ENCODE measurements at places on chromosomes 4 and X.

DNA sequence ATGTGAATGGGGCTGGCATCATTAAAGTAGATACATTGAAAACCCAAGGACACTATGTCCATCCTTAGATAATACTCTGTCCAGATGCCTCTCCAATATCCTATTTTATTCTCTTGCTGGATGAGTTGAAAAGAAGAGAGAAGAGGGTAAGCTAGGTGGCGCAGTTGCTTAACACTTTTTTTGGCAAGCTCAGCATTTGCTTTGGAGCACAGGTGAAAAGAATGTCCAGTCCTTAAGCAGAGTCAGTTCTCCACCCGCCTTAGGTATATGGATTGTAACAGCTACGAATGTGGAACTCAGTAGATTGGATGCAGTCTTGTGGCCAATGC lies 208.4 kb downstream of the NWD2 start:
- DNase-seq = peak; percentile 84

- DNase-seq = no peak
These were observed 95.9 kb upstream of the C1QTNF7 start for GRCh38 chr4:15331930-15332329.

- peak; percentile 62 for DNase-seq
These were observed 343.7 kb downstream of the ARAP2 start for GRCh38 chr4:35900286-35901243.

DNA sequence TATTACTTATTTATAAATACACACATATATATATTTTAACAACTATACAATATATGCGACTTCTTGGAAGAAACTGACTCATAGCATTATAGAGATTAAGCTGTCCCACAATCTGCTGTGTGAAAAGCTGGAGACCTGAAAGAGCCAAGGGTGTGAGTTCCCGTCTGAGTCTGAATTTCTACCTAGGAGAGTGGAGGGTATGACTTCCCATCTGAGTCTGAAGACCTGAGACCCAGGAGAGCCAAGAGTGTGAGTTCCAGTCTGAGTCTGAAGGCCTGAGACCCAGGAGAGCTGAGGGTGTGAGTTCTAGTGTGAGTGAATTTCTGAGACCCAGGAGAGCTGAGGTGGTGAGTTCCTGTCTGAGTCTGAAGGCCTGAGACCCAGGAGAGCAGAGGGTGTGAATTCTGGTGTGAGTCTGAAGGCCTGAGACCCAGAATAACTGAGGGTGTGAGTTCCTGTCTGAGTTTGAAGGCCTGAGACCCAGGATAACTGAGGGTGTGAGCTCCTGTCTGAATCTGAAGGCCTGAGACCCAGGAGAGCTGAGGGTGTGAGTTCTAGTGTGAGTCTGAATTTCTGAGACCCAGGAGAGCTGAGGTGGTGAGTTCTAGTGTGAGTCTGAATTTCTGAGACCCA lies 8.9 kb upstream of the P2RY8 start:
- no peak for DNase-seq

DNA sequence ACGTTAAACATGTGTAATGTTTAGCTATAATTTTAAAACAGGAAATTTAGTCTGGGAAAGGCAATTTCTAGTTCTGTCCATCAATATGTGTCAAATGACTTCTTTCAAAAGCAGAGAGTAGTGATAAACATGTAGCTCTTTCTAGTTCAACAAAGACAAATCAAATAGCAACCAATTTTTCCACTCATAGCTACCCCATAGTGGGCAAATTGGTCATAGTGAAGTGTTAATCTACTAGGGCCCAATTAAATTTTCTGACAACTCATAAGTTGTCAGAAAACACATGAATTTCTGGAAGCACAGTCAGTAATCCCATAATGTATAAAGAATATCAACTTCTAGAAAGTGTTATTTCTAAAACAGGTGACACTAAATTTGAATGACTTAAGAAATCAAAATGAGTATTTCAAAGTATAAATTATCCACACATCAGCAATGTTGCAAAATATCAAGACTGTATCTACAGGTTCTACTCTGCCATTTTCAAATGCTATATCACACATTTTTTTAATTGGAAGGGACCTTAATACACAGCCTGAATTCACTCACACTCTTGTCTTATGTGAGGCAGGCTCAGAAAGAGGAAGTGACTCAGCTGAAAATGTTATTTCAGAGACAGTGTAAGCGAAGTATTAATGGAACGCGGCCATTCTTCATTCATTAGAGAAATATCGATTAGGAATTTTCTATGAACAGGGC lies 7.7 kb downstream of the OCIAD2 start:
- DNase-seq = peak; percentile 92

- DNase-seq = peak; percentile 40
These were observed 1.6 kb upstream of the AP1S2 start for GRCh38 chrX:15856222-15856587.

GRCh38 chrX:84737471-84737871 lies 235.2 kb upstream of the HDX start:
- DNase-seq = no peak

- peak; percentile 52 for DNase-seq
These were observed 62.3 kb downstream of the RTL9 start for GRCh38 chrX:110420771-110421499.

DNA sequence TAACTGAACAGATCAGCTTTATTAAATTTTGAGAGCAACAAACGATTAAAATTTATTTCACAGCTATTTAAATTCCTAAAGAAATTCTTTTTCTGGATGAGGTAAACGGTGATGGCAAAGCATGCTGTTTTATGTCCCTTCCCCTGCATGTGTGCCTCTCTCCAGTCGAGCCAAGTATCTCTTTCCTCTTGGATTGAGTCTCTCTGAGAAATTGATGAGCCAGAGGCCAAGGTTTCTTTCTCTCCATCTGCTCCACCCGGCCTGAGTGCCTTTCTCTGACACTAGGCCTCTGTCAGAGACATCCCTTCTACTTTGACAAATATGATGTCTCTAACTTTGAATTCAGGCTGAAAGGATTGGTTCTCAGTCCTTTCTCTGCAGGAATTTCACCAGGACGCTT lies 42.6 kb upstream of the PARM1 start:
- DNase-seq = no peak

DNA sequence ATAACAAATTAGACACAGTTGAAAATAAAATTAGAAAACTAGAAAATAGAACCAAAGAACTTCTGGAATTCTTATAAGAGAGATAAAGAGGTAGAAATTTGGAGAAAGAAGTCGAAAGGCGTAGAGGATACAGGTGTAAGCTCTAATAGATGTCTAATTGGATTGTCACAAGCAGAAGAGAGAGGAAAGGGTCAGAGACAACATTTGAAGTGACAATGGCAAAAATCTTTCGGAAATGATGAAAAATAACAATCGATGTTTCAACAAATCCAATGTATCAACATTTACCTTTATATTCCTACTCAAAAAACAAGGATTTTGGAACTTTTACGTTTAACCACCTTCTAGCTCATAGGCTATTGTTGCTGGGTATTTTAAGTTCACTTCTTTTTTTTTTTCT lies 3.8 kb downstream of the CXCL8 start:
- no peak for DNase-seq

DNA sequence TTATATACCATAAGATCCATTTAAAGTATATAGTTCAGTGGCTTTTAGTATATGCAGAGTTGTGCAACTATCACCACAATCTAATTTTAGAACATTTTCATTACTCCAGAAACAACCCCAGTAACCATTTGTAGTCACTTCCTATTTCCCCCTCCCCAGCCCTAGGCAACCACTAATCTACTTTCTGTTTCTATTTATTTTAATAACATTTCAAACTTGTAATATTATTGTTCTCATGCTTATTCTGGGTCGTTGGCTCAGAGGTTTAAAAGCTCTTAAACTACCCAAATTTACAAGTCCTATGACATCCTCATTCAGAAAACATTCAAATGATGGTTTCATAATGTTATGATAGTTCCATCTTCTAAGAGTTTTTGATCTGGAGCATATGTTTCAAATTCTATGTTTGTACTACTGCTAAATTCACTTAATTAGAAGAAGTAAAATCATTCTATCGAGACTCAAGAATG lies 18.4 kb downstream of the XIAP start:
- peak; percentile 62 for DNase-seq

DNA sequence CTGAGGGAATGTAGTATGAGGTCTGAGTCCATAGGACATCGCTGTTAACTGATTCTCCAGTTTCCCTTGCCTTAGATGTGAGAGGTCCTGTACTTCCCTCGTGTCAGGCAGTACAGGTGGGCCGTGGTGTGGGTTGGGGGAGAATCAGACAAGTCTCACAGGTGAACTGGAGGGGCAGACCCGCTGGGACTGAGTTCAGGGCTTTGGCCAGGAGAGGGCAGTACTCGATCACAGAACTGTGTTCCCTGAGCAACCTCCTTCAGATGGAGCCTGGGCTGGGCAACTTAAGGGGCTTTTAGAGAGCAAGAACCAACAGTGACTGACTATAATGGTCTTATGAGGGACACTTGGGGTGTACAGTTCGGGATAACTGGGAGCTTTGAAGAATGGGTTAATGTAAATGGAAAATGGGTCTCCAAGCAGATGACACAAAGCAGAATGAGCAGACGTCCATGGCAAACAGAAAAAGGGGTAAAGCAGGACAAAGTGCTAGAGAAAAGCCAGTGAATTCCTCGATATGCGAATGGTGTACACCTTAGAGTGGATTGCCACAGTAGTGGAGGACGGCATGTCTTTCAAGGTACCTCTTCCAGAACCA lies 83.6 kb downstream of the CCNG2 start:
- DNase-seq = peak; percentile 82

GRCh38 chr4:68349279-68349648 lies 626 bp downstream of the YTHDC1 start:
- DNase-seq = peak; percentile 59

DNA sequence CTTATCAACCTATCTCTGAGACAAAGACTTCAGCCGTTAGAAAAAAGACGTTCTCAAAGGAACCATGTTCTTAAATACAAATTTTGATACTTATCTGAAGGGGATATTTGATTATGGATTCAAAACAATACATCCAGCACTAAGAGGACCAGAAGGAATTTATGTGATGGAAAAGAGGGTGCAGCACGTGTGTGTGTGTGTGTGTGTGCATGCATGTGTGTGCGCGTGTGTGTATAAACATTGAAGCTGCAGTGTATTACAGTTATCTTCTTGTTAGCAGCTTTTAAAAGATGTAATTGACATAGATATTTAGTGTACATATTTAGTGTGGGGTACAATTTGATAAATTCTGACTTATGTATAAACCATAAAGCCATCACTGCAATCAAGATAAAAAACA lies 44.9 kb downstream of the ANK2 start:
- no peak for DNase-seq

GRCh38 chrX:135170877-135171519 lies at the start of gene CT55:
CT55 (minus strand) TSS chrX:135171398; CDS start chrX:135171171, 227 bp downstream.
- no peak for DNase-seq

DNA sequence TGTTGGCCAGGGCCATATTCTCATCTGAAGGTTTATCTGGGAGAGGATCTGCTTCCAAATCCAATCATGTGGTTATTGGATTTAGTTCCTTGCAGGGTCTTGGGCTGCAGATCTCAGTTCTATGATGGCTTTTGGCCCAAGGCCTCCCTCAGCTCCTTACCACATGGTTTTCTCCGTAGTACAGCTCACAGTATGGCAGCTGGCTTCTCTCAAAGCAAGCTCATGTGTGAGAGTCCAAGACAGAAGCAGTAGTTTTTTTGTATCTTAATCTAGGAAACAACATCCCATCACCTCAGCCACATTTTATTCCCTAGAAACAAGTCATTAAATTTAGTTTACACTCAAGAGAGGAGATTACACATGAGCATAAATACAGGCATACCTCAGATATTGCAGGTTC lies 24.5 kb downstream of the MND1 start:
- DNase-seq = no peak

DNA sequence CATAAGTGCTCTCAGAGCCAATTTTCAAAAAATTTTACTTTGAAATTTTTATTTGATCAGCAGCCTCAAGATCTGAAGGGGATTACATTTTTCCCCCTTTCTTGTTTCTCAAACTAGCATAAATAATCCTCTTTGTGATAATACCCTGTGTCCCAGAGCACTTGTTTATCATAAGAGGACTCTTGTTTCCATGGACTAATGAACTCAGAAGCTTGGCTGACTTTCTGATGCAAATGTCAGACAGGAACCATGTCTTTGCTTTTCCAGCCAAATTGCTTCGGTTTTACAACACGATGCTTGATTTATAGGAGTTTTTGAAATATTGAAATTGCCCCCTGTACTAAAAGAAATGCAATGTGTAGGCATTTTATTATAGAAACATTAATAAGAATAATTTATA lies 859.3 kb upstream of the LCORL start:
- DNase-seq = no peak

DNA sequence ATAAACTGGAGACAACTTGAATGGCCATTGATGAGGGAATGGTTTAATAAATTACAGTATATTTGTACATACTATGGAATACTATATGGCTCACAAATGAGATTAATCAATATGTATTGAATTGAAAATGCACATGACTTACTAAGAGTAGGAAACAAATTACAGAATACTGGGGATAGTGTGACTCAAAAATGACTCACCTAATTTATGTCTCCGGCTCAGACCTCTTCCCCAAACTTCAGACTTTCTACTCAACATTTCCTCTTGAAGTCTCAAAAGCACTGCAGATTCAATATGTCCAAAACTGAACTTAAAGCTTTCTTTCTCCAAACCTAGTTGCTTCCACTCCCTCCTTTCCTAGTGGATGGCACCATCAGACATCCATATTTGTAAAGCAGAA lies 28.8 kb upstream of the GRIA3 start:
- no peak for DNase-seq

DNA sequence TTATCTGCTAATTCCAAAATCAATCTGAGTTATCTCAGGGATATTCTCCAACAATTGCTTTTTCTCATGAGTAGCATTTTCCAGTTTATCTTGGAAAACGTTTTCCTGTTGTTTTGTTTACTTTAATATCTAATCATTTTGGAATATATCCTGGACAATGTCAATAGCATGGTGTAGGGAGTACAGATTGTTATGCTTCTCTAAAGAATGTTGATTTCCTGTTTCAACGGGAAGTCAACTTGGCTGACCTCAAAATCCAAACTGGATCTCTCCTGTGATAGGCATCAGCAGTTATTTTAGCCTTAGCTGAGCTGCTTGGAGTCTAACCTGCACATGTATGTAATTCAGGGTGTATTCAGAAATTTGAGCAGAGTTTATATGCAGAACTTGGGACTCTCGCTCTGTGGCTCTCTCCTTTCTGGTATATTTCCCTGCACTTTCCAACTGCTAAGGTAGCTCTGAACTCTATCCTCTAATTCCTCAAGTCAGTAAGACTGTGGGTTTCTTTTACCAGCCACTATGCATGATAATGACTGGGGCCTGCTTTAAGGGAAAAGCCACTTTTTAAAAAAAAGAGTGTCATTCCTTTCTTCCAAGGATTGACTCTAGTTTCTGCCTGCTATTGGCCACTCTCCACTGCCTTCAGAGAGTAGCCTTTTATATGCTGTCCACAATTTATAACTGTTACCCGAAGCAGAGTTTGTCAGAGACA lies 7.7 kb downstream of the PRSS48 start:
- DNase-seq = no peak

- no peak for DNase-seq
These were observed 38.5 kb downstream of the TMEM156 start for GRCh38 chr4:38993683-38994082.

DNA sequence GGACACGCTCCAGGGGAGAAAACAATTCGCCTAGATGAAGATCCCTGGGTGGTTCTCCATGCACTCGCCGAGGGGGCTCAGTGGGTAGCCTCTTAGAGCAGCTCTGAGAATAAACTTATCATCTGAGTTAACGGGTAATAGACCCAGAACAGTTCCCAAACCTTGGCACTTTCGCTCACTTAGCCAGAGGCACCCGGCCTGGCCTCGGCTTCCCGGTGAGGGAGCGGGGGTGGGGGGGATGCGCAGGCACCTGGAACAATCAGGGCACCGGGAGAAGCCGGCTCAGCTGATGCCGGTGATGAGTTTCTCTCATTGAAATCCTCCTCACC lies 405 bp upstream of the ZAR1 start:
- no peak for DNase-seq

GRCh38 chr4:181258569-181258968 lies 984.6 kb upstream of the TENM3 start:
- no peak for DNase-seq
